Activated naive CD4-positive, alpha-beta T cell treated with anti-CD3 and anti-CD28 coated beads, Interleukin-2, amount 50 U/mL, for 16 hours (primary cell): ENCODE measurements at places on chromosomes 4 and X.

DNA sequence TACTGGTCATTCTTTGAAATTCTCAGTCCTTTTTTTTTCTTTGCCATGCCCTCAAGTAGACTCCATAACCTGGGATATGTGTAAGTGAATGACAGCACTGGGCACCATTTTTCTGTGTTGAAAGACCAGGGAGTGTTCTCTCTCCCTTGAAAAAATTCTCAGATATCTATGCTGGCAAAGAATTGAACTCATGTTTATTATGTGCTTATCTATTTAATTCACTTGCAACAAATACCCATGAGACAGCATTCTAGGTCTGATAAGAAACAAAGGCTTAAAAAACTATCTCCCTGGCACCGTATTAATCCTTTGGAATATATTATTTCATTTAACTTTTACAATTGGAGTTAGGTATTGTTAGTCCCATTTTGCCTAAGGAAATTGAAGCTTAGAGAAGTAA lies 36.7 kb downstream of the LARP7 start:
- DNase-seq, result no peak

DNA sequence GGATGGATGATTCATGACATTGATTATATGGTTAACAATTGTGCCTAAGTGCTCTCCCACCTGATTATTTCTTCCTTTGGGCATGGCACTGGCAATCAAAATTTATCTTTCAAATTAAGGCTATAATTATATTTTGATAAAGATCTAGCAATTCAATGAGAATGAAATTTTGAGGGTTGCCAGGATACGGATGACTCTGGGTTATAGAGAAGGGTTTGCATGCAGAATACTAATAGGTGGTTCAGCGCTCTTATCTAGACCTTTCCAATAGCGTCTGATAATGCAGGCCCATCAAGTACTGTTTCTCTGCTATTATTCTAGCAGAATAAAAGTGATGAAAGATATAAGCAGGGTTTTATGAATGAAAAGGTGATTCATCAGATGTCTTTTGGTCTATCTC lies 74.9 kb upstream of the SCML1 start:
- DNase-seq, result no peak

DNA sequence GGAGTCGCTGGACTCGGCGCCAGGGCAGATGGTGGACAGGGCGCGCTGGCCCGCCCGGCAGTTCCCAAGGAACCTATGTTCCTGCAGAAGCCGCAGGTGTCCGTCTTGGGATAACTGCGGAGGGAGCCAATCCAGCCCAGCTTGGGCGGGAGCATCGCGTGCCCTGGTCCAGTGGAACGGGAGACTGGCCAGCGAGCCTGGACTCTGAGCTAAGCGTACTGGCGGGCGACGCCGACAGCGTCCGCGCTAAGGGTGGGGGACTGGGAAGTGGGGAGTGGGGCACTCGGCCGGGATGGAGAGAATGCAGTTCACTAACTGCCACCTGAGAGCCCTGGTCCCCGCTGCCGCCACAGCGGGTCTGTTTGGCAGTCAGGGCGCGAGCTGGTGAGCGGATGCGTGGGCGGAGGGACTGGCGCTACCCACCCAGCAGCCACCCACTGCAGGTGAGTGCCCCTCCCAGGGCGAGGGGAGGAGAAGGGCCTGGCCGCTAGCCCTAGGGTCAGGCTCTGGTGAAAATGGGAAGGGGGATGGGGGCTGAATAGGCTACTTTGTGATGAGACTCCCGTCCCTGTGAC lies 1.3 kb upstream of the MAMLD1 start:
- DNase-seq, result peak; percentile 22

- peak; percentile 7 for DNase-seq
Observed at GRCh38 chr4:3869661-3870566, 103.7 kb downstream of the ADRA2C start.

GRCh38 chrX:119990556-119991004 lies 47.0 kb upstream of the NKAP start:
- no peak for DNase-seq

DNA sequence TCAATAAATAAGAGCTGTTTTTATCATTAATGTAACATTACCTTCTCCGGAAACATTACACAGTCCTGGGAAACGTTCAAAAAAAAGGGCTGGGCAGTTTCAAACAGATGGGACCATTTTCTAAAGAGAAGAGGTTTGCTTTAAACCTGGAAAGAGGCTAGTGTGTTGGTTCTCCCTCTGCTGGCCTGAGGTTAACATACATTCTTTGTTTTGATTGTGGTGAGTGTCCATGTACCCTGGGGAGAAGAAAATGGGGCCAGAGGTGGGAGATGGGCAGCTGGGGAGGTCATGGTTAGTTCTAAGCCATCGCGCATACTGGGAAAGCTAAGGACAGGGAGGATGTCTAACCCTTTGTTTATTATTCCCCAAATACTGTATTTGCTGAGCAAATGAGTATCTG lies 194.7 kb downstream of the CPEB2 start:
- no peak for DNase-seq

GRCh38 chr4:173509036-173510001 lies 20.7 kb downstream of the HAND2 start:
- DNase-seq, result no peak

- no peak for DNase-seq
Observed at GRCh38 chrX:152896450-152896849, 1.4 kb upstream of the ZNF185 start.

DNA sequence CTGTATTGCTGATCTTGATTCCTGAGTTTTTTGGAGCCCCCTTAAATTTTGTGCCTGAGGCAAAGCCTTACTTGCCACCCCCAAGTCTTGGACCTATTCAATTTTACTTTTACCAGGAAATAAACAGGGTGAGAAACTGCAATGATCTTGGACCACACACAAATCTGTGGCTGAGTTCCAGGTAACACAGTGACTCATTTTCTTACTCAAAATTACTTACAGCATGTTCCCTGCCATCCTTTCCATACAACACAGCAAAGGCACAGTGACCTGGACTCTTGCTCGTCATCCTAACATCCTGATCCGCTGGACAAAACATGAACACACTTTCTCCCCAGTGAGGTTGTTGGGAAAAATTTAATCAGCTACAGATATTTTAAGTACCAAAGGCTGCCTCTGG lies 60.7 kb upstream of the S100G start:
- no peak for DNase-seq

GRCh38 chrX:3443184-3443583 lies 96.7 kb upstream of the MXRA5 start:
- DNase-seq, result no peak

DNA sequence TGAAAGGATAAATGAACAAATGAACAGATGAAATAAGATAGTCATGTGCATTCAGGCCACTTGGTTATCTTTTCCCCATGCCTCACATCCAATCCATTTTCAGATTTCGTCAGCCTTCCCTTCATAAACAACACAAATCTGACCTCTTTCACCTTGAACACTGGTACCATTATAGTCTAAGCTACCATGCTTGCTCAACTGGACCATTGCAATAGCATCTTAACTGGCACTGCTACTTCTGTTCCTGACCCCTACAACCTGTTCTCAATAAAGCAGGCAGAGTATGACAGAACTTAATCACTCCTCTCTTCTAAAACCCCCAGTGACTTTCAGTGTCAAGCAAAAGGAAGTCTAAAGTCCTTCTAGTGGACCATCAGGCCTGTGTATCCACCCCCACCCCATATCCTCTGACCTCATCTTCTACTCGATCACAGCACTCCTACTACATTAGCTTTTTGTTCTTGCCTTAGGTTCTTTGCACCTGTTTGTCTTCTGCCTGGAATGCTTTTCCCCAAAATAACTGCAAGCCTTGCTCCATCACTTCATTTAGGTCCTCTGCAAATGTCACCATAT lies 40.7 kb downstream of the LARP7 start:
- no peak for DNase-seq

GRCh38 chrX:140431521-140431920 lies 73.3 kb downstream of the SOX3 start:
- no peak for DNase-seq

GRCh38 chrX:149504226-149504914 lies 736 bp downstream of the IDS start:
- peak; percentile 52 for DNase-seq

- no peak for DNase-seq
Observed at GRCh38 chr4:185263419-185263818, 54.0 kb downstream of the SNX25 start.

GRCh38 chr4:165288639-165289422 lies 38.6 kb upstream of the MSMO1 start:
- no peak for DNase-seq

GRCh38 chrX:45743906-45744625 lies 543.4 kb upstream of the DIPK2B start:
- DNase-seq, result no peak

DNA sequence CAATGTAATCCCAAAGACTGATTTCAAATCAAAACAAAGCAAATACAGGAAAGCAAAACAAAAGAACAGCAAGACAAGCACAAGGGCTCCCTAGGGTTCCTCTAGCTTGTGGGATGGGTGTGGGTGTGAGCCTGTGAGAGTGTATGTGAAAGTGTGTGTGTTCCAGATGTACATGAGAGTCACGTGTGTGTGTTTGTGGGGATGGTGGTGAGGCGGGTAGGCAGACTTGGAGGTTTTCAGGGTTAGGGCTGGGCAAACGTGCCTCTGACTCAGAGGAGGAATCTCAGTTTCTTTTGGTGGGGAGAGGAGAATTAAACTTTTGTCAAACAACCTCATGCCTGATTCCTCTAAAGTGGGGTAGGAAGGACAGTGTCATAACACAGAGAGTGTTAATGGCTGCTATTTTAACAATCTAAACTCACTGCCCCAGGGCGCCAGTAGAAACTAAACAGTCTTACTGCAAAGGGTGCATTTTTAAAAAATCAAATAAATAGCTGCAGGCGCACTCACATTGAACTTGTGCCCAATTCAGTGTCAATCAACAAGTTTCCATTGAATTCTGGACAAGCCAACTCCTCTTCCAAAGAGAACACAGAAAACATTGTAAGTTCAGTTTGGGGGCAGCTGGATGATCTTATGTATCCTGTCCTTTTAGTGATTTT lies 51.8 kb downstream of the CHRDL1 start:
- no peak for DNase-seq

- DNase-seq, result no peak
Observed at GRCh38 chrX:80578517-80579105, 158.4 kb downstream of the TENT5D start.

- no peak for DNase-seq
Observed at GRCh38 chrX:154441984-154442707, 1.8 kb upstream of the FAM50A start.

- DNase-seq, result no peak
Observed at GRCh38 chrX:116241001-116241400, 70.5 kb downstream of the AGTR2 start.

- no peak for DNase-seq
Observed at GRCh38 chr4:13289391-13289790, 194.7 kb downstream of the RAB28 start.

DNA sequence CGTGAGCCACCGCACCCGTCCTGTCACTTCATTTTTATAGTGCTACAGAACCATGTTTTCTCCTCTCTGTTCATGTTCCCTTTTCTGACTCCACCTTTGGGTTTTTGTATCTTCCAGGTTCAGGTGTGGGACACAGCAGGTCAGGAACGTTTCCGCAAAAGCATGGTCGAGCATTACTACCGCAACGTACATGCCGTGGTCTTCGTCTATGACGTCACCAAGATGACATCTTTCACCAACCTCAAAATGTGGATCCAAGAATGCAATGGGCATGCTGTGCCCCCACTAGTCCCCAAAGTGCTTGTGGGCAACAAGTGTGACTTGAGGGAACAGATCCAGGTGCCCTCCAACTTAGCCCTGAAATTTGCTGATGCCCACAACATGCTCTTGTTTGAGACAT lies 12.4 kb downstream of the RAB33A start:
- no peak for DNase-seq

- DNase-seq, result no peak
Observed at GRCh38 chr4:104722467-104722866, 227.8 kb upstream of the CXXC4 start.

- DNase-seq, result no peak
Observed at GRCh38 chr4:152591876-152592275, 56.0 kb upstream of the FBXW7 start.

DNA sequence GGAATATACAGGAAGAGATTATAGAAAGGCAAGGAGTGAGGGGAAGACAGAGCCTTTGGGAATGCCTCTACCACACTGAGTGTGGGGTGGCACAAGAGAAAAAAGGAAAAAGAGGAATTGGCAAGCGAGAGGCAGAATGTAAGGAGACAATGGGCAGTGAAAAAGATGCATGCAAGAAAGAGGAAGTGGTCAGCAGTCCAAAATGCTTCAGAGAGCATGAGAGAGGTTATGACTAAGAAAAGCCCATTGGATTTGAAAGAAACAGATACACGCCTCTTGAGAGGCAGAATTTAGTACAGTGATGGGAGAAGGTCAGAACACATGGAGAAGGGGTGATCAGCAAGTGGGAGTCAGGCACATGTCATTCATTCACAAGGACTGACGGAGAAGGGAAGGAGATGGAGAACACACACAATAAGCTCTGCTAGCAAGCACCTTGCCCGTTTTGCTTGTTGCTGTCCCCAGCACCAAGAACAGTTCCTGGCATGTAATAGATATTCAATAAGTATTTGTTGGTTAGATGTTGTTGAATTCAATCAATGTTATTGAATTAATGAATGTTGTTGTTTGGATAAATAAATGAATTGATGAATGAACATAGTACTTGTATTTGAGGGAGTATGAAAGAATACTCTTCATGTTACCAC lies 6.3 kb downstream of the DCHS2 start:
- no peak for DNase-seq

- DNase-seq, result no peak
Observed at GRCh38 chr4:89929425-89930159, 34.9 kb downstream of the MMRN1 start.

- no peak for DNase-seq
Observed at GRCh38 chrX:121455890-121456289, 408.5 kb downstream of the GLUD2 start.

GRCh38 chr4:25928379-25929297 lies 14.6 kb downstream of the SMIM20 start:
- no peak for DNase-seq

- DNase-seq, result no peak
Observed at GRCh38 chrX:153992180-153992579, 19.6 kb downstream of the TMEM187 start.

DNA sequence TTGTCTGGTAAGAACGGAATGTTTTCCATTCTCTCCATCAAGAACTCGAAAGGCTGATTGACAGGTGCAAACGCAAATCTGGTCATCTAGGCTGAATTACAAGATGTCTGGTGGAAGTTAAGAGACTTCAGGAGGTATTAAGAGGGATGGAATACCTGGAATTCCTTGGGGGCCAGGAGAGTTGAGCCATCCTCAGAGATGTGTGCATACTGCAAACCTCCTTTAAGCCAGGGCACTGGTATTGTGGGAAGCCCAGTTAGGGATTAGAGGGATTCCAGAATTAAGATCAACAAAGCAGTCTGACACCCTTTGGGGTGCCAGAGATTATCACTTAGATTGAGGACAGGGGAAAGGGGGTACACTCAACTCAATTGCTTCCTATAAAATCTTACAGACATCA lies 151.4 kb downstream of the VCX3A start:
- DNase-seq, result no peak

DNA sequence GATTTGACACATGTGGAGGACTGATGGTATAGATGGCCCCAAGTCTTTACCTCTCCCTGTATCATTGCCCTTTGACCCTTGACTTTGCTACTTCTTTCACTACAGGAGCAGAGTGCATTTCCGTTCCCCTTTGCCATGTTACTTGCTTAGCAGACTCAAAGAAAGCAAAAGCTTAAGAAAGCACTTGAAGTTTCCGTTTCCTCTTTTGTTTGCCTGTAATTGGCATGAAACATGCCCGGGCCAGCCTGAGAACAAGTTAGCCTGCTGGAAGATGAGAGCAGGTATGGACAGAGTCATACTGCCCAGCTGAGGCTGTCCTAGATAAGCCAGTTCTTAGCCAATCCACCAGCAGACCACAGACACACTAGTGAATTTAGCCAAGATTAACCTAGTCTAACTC lies 206.0 kb downstream of the BCOR start:
- DNase-seq, result no peak

GRCh38 chrX:97367125-97367524 lies 483.4 kb downstream of the RPA4 start:
- no peak for DNase-seq
